GM12878 (cell line): ENCODE measurements at places on chromosomes 2 and 18.

DNA sequence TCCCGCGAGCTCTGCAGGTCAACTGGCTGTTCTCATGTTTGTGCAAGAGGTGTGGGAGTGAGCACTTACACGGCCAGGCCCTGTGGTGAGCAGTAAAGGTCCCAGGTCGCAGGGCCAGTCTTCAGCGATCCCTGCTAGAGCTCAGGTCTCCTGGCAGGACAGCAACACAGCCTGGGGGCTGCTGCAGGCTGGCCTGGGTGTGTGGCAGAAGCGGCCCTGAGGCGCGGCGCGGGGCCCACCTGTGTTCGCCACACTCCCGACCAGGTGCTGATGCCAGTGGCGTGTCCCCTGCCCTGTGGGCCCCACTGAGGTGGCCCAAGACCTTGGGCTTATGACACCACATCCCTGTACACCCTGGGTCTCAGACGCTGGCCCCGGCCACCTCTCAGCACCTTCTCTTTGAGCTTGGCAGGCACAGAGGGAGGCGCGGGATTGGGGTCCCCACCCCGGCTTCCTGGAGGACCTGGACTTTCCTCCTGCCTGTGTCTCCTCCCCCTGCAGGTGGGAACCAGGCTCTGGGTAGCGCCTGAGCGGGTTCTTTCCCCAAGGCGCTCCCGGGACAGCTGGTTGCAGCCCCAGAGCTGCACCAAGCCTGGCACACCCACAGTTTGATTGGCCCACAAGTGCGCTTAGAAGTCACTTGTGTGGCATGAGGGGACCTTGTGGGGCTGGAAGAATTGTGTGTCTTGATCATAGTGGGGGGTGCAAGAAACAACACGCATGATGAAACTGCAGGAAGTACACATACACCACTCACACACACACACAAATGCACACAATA lies 59.2 kb downstream of the TWIST2 start:
- no peak for DNase-seq

- no peak for DNase-seq
Measured at GRCh38 chr2:168545439-168546082, 89.5 kb downstream of the CERS6 start.

DNA sequence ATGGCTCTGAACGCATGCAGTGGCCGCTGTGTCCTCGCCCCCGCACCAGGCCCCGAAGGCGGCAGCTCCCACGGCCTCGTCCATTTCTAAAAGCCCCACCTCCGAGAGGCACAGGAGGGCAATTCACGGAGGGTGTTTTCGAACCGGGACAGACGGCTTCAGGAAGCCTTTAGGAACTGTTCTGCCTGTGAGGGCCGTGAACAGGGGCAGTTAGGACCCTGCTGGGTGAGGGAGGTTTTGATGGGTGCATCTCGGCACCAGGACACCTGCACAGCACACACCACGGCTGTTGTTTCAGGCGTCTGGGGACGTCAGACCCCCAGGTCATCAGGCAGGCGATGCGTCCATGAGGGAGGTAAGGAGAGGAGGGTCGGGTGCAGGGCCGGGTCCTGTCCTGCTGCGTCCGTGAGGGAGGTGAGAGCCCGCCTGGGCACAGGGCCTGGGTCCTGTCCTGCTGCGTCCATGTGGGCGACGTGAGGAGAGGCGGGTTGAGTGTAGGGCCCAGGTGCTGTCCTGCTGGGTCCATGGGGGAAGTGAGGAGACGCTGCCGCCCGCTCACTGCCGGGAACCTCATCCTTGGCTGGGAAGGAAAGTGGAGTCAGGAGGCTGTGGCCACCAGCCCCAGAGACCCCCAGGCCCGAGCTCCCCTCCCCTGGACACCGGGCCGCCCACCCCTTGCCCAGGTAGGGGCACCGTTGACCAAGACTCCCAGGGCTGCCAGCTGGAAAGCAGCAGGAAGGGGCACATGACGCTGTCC lies 25.5 kb upstream of the KCNG2 start:
- no peak for DNase-seq

GRCh38 chr2:235688511-235689426 lies 194.9 kb downstream of the AGAP1 start:
- no peak for DNase-seq

GRCh38 chr18:23943903-23944624 lies 70.5 kb upstream of the TTC39C start:
- no peak for DNase-seq

- DNase-seq, result no peak
Measured at GRCh38 chr2:68698567-68699377, 35.8 kb upstream of the ARHGAP25 start.

DNA sequence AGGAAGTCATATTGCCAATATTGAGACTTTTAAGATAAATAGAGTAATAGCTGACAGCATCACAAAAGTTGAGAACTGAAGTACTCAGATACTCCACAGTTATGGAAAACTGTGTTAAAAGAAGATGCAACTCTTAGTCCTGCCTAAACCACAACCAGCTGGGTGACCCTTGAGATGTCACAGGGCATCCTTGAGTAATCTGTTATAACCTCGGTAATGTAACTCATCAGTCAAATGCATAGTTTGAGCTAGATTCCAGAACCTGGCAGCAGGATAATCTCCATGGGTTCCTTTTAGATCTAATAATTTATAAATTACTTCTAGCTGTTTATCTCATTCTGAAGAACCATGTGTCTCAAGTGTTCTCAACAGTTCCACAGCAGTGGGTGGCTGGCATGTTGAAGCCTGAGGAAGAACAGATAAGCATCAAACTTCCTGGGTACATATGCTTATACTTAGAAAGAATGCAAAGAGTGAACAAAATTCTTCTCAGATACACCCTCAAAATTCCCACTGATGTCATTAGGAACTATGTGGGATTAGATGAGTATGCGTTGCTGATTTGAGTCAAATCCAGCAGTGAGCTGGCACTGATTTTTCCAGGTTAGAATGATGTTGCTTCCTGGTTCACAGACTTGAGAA lies 304.1 kb upstream of the ERBB4 start:
- DNase-seq, result no peak

GRCh38 chr2:207311316-207312005 lies 145.7 kb upstream of the KLF7 start:
- no peak for DNase-seq

GRCh38 chr18:69383186-69383585 lies 17.5 kb upstream of the DOK6 start:
- no peak for DNase-seq
